Activated effector memory CD4-positive, alpha-beta T cell treated with anti-CD3 and anti-CD28 coated beads, Interleukin-2, amount 50 U/mL, for 16 hours (primary cell): ENCODE measurements at places on chromosomes 5 and 9.
A peak's percentile ranks its signal among the peaks of the same experiment; 100 is the strongest.

DNA sequence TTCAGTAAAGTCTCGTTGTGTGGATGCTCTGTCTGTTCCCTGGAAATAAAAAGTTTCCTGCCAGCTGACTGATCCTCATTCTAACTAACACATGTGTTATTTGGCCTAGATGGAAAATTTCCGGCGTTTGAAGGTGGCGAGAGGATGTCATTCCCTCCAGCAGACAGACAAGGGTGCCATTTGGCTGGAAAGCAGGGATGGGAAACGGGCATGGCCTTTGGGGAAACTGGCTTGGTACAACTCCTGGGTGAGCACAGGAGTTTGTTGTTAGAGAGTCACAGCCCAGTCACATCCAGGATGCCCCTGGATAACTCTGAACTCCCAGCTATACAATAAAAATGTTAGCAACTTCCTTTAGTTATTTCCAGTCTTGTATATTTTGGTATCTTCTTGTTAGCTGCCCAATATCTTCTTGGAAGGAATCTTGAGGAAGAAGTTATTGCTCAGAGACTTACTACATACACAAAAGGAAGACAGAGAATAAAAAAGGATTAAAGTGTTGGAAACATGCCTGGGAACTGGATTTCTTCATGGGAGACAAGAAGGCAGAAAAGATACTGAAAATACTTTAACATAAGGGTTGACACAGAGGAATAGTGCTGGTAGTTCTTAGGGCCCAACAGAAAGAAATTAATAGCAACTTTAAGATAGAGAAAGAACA is 41.9 kb downstream of the TEK start:
- DNase-seq = no peak

- DNase-seq = no peak
Measured at GRCh38 chr9:108048406-108049025, 558.9 kb upstream of the KLF4 start.

GRCh38 chr5:143066556-143067281 is 296.5 kb downstream of the ARHGAP26 start:
- DNase-seq = no peak

DNA sequence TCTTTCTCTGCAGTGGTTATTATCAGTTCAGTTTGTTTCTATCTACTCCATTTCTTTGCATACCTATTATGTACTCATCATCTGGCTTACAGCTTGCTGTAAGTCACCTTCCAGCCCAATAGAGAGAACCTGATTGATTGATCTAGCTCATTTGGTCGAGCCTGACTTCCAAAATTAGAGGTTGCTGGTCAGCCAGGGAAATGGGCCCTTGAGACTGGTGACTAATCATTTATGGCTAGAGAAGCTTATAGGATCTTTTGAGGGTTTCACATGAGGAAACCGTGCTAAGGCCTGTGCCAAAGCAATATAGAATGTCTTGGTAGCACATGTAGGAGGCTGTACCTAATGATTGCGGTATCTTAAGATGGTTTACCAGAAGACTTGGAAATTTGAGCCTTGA is 5.8 kb downstream of the SREK1 start:
- DNase-seq = no peak

DNA sequence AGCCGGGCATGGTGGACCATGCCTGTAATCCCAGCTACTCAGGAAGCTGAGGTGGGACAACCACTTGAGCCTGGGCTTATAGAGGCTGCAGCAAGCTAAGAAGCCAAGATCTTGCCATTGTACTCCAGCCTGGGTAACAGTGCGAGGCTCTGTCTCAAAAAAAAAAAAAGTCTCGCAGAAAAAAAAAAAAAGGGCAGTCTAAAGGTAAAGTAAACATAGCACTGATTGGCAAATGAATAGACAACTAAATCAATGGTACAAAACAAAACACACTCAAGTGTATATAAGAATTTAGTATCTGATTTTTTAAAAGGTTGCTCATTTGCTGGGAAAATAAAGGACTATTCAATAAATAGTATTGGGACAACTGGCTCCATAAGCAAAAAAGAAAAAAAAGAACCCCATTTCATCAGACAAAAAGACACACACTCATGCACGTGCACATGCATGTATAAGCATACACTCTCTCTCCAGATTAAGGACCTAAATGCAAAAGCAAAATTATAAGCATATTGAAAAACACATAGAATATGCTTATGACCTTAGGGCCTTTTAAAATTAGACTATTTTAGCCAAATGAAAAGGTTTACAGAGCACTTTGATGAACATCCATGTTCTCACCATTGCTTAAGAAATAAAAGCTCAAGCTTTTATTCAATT is 5.7 kb downstream of the IL6ST start:
- no peak for DNase-seq

GRCh38 chr5:119079318-119079921 is 8.5 kb downstream of the DMXL1 start:
- peak; percentile 66 for DNase-seq

GRCh38 chr9:115398996-115399395 is 281.0 kb upstream of the TNC start:
- DNase-seq = no peak

- no peak for DNase-seq
Measured at GRCh38 chr5:160152901-160153300, 33.7 kb upstream of the PWWP2A start.

GRCh38 chr5:149271716-149272563 is at the start of gene AFAP1L1:
Gene AFAP1L1, plus strand, starts transcription at chr5:149271859. Its CDS starts 110 bp downstream, at chr5:149271969.
- no peak for DNase-seq

DNA sequence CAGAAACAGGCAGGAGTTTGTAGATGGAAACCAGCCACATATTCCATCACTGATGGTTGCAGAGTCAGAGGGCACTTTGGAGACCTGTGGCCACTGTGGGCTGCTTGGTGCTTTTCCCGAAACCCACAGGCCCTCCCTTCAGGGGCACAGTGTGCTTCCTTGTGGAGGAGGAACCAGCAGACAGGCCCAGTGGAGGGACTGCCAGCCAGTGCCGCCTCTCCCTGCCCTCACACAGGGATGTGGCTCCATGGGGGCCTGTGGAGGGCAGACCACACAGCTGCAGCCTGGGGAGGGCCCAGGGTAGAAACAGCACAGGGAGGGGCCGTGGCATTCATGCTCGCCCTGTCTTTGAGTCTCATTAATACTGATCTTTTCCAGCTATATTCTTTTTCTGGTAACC is 35.2 kb downstream of the CEP72 start:
- no peak for DNase-seq

DNA sequence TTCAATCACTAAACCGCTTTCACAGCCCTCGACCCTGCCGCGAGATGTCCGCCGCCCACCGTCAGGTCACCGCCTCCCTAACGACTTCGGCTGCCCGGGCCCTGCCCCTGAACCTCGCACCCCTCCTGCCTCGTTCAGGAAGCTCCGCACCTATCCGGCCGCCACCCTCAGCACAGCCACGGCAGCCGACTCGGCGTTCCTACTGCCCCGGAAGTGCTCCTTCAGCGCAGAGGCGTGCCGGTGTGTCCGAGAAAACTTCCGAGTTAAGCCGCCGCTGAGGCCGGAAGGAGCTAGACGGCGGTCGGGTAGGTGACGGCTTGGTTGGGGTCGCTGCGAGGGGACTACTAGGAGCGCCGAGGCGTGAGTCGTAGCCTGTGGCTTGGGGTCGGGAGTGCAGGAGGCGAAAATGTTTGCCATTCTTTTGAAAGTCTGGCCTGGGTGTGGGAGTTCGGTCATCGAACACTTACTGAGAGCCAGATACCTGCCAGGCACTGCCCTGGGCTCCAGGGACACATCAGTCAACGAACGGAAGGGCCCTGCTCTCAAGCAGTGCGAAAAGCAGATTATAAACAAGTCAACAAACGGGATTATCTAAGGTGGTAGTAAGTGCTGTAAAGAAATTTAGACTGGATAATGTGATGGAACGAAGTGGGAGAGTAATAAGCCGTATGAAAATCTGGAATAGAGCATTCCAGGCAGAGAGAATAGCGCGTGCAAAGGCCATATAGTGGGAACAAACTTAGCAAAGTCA is at the start of the genes FAM114A2 and MFAP3:
Gene FAM114A2, minus strand, starts transcription at position 204 of the 751 bp plus-strand sequence. CDS start 3,957 bp downstream, outside the sequence.
Gene MFAP3, plus strand, starts transcription at position 261 of the 751 bp plus-strand sequence. CDS start 10,756 bp downstream, outside the sequence.
- peak; percentile 96 for DNase-seq

GRCh38 chr9:91428436-91428835 is 4.8 kb upstream of the NFIL3 start:
- no peak for DNase-seq

GRCh38 chr5:1801222-1801966 is at the start of gene NDUFS6:
Gene NDUFS6, plus strand, starts transcription at chr5:1801407. Its CDS starts 11 bp downstream, at chr5:1801418.
- DNase-seq = peak; percentile 94

GRCh38 chr9:92171281-92171680 is 56.1 kb upstream of the SPTLC1 start:
- DNase-seq = no peak

DNA sequence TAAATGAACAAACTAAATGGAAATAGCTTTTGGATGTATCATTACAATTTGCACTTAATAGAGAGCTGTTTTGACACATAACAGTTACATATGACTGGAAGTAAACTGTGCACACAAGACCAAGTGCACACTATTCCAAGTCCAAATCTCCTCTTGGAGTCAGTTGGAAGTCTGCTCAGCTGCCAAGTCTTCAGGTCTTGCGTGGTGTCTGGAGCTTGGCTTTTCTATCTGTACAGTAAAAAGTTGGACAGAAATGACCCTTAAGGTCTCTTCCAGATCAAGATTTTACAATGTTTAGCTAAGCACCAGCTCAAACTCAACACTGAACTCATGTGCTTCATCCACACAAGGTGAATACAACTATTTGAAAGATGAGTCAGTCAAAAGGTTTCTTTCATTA is 456.9 kb downstream of the RASEF start:
- no peak for DNase-seq

DNA sequence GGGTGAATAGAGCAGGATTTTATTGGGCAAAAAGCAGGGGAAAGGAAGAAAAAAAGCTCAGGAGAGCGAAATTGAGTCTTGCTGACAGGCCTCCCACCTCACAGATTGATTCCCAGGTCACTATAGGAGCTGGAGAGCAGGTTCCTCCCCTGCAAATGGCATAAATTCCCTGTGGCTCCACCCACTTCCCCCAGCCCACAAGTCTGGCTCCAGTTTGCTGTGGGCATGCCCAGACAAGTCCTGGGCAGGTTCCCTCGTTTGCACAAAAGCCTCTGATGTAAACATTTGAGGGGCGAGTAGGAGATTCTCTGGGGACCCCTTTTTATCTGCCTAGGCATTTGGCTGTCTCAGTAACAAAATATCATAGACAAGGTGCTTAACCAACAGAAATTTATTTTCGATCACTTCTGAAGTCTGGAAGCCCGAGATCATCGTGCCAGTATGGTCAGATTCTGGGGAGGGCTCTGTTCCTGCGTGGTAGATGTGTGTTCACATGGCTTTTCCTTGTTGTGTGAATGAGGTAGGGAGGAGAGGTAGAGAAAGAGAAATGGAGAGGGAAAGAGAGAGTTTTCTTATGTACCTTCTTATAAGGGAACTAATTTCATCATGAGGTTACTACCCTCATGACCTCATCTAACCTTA is 614.5 kb downstream of the MAT2B start:
- no peak for DNase-seq

DNA sequence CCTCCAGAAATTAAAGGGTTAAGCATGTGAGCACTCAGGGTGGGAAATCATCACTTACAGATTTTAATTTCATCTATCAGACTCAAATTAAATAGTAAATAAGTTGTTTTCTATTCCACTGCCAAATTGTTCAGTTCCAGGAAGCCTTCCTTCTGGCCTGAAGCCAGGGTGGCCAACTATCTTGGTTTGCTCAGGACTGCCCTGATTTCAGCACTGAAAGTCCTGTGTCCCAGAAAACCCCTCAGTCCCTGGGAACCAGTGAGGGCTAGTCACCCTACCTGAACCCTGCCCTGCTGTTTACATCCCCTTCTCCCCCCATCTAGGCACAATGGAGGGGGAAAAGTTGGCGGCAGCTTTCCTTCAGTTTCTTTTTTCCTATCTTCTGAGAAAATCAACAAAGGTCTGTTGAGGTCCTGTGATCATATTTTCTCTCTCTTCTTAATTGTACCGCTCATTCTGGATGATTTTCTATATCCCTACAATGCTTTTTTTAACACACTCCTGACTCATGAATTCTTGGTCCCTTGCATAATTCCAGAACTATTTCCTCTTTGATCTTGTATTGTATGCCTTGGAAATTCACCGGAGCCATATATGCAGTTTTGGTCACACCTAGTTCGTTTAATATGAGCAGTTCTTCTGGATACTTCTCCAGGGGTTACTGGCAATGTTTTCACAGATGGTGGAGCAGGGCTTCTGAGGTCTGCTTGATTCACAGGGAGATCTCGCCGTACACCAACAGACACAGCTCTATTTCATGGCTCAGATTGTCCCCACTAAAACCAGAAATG is 103.8 kb downstream of the MAP1B start:
- DNase-seq = no peak

- no peak for DNase-seq
Measured at GRCh38 chr5:72612810-72613209, 105.6 kb upstream of the ZNF366 start.

DNA sequence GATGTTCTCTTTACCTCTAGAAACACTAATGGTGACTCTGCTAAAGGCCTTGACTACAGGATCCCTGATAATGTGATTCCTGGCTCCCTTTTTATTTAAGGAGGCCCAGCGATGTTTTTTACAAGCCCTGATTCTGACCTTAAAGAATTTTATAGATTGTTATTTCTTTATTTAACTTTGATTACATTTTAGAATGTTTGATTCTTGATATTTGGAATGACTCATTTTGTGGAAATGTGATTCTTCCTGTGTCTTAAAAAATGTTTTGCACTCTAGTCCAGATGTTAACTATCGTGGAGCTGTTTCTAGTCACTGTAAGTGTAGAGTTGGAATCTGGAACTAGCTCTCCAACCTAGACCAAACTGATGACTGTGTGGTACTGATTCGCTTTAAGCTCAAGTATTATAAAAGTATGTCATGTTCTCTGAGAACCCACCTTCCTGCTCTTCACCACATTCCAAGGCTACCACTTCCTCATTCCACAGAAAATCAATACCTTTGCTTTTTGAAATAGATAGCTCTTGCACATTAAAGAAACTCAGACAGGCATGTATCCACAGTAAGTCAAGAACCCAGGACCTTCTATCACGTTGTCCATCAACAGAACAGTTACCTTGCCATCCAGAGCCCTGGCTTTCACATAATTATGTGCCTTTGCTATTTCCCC is 65.2 kb downstream of the JMY start:
- DNase-seq = no peak

DNA sequence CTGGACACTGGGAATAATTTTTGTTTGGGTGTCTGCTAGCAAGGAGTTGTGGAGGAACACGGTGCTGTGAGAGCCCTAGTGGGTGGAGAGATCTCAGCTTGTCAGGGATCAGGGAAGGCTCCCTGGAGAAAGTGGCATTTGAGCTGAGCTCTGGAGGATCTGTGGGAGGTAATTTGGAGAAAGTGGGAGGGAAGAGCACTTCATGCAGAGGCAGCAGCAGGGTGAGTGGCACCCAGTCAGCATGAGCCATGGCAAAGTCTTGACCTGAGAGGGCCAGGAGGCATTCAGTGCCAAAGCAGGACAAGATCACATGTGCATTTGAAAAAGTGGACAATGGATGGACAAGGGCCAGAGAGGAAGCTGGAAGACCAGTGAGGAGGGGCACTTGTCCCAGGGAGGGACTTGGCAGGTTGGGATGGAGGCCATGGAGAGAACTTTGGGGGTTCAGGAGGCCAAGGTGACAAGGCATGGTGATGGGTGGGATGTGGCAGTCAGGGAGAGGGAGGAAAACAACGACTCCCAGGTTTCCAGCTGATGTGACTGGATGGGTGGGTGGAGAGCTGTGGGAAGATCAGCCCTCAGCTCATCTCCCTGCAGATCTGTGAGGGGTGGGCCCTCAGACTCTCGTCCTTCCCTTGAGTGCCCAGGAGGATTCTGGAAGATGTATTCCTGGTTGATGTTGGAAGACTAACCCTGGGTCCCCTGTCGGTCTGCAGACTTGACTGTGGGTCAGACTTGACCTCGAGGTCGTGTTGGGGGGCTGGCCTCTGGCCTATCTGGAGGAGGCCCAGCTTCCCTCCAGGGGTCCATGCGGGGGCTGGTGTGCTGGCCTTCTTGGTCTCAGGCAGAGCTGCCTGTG is 68.9 kb upstream of the PITX1 start:
- DNase-seq = no peak
